Aorta (tissue), 5 donors: ENCODE measurements at places on chromosomes 5 and 9.

GRCh38 chr5:95543017-95543705 is 11.6 kb downstream of the SKIC3 start:
- no peak for DNase-seq

DNA sequence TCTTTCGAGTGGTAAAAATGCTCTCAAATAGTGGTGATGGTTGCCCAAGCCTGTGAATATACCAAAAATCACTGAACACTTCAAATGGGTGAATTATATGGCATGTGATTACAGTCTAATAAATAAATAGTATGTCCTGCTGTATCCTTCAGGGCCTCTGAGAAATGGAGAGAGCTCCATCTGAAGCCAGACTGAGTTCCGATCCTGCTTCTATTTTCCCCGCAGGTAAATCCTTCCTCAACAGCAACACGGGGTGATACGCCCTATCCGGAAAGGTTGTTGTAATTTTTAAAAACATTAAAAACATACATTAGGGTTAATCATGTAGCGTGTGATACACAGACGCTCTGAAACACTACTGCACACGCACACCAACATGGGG is 695 bp upstream of the SNAPC3 start:
- no peak for DNase-seq

DNA sequence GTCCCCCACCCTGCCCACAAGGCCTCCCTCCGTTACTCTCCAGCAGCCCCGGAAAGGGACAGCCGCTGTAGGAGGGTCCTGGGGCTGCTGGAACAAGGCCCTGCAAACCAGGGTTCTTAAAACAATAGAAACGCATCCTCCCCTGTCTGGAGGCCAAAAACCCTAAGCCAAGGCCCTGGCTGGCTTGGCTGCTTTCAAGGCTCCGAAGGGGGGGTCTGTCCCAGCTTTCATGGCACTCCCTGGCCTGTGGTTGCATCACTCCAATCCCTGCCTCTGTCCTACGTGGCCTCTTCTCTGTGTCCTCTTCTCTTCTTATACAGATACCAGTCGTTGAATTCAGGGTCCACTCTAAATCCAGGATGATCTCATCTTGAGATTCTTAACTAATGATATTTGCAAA is 7.4 kb upstream of the UBAC1 start:
- no peak for DNase-seq

GRCh38 chr5:129246088-129246487 is 151.5 kb downstream of the ISOC1 start:
- no peak for DNase-seq

DNA sequence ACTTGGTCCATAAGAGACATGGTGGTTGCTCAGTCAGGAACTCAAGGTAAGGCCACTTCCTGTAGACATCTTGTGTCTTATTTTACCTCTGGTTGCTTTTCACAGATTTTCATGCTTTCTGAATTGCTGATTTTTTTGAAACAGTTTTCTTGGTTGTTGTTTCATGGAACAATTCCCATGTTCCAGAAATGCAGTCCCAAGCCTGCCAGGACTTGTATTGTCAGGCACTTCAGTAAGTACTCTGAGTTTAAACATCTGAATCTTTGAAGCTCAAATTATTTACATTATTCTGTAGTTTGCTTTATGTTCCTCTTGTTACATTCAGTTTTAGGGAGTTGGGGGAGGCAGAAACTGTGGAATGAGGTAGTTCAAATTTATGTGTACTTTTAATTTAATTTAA is 290.2 kb downstream of the DMRT2 start:
- DNase-seq, result no peak

- no peak for DNase-seq
Observed at GRCh38 chr9:100098046-100098886, 534 bp downstream of the ERP44 start.

DNA sequence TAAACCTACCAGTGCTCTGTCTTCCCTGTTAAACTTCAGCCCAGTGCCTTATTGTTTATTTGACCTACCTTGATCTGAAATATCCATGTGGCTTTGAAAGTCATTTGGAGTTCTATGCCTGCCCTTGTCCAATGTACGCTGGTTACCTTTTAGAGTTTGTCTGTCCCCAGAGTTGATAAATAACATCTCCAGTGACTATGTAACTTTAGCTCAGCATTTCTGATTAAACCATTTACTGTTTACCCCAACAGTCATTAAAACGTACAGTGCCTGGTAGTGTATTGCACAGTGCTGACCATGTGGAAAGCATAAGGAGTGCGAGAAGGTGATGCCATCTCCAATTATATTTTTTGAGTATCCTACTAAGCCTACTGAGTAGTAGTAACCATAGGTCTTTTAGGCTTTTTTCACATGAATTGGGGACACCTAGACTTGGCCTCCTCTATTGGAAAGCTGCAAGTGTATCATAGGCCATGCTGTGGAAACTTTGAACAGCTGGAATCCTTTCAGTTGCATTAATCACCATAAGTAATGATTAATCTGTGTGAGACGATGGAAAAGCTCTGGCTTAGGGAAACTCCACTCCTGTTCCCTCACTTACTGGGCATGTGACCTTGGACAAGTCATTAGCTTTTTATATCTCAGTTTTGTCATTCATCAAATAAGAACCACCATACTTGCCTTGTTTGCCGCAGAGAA is 93.5 kb downstream of the MAST4 start:
- no peak for DNase-seq

DNA sequence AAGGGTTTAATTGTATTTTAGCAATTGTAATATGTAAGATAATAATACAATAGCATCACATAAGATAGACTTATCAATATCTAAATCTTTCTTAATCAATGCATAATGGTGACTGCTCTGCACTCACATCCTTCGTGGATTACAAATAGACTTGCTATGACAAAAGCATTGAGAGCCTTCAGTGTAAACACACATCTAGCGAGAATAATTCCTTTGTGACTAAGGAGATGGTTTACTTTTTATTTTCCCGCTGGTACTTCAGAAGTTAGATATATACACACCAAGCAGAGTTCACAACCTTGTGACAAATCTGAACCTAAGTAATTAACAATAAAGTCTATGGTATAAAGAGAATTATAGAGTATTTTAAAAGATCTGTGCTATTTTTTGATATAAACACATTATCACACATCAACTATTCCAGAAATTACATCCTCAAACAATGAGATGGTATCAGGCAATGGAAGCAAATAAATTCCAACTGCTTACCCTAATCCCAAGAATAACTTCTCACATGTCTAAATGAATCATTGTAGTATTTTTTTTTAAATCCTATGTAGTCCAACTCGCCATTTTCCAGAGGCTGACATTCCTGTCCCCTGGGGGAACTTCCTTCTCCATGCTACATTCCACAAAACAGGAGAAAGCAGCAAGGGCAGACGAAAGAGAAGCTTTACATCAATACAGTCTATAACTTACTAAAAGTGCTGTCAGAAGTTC is 51.2 kb downstream of the MAPKAP1 start:
- DNase-seq, result no peak

- no peak for DNase-seq
Observed at GRCh38 chr5:54171645-54172384, 138.6 kb downstream of the ARL15 start.

GRCh38 chr5:124310453-124310852 is 436.0 kb downstream of the ZNF608 start:
- no peak for DNase-seq
